CD4-positive, alpha-beta T cell treated with Interleukin-15 for 1 hour (primary cell): ENCODE measurements at places on chromosomes 1 and 21.

DNA sequence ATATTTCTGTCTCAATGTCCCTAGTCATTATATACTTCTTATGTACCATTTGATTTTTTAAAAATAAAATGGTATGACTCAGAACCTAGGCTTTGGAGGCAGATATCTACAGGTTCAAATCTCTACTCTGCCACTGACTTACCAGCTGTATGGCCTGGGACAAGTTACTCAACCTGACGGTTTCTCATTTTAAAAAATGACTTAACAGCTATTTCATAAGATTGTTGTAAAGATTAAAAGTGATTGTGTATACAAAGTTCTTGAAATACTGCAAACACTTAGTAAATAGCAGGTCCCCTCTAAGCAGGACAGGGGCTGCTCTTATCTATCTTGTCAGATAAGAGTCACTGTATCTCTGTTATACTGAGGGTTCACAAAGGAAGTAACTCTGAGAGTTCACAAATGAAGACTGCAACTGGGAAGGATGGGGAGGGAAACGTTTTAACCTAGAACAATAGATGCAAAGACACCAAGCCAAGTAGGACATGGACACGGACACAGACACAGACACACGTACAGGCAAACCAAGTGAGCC lies 2.6 kb downstream of the BCAR3 start:
- no peak for DNase-seq

GRCh38 chr1:46568461-46568891 lies 17.0 kb upstream of the KNCN start:
- DNase-seq: no peak

- no peak for DNase-seq
Measured at GRCh38 chr1:236287356-236287755, 5.6 kb upstream of the ERO1B start.

DNA sequence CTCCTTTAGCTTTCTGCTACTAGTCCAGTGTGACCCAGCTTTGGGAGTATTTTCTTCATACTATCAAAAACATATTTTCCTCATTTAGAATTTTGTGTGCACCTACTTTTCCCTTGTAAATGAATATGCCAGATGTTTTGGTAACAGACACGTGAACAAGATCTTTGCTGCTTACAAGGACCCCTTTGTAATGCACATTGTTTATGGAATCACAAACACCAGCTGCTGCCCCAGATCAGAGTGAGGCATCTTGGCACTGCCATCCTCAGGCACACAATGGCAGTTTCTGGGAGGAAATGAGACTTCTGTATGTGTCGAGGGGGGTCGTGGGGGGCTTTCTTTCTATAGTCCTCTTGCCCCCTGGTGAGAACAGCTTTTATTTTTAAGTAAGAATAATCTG lies 115.7 kb downstream of the RGL1 start:
- DNase-seq: no peak

DNA sequence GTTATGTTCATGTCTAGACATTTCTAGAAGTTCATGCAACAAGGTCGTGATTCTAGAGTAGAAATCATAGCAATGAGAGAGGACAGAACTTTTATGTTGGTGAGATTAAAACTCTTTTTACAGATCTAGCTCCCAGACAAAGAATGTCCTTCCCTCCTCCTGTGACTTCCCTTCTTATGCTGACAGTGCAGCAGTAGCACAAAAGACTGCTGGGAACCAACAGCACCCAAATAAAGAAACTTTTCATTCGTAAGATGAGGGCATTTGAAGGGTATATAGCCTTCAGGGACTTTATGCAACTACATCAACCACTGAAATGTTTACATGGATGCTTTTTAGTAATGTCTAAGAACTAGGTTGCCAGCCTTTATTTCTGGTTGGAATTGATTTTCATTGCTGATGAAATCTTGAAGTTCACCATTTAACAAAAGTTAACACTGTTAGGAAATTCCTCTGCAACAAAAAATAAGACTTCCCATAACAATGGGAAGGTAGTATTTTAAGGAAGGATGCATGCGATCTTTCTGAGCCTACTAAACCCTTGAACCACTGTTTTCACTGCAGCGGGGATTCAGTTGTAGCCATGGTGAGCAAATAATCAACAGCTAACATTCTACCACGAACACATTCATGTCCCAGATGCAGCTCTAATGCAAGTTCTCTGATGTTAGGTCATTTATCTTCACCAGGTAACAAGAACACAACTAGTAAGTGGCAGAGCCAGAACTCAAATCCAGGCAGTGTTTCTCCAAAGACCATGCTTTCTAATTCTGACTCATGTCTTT lies 672.8 kb downstream of the PTPRC start:
- no peak for DNase-seq

GRCh38 chr1:166594646-166595045 lies 244.6 kb upstream of the POGK start:
- no peak for DNase-seq

GRCh38 chr1:177088966-177089365 lies 75.5 kb downstream of the ASTN1 start:
- DNase-seq: no peak

GRCh38 chr1:165119086-165119485 lies 237.4 kb downstream of the LMX1A start:
- no peak for DNase-seq

DNA sequence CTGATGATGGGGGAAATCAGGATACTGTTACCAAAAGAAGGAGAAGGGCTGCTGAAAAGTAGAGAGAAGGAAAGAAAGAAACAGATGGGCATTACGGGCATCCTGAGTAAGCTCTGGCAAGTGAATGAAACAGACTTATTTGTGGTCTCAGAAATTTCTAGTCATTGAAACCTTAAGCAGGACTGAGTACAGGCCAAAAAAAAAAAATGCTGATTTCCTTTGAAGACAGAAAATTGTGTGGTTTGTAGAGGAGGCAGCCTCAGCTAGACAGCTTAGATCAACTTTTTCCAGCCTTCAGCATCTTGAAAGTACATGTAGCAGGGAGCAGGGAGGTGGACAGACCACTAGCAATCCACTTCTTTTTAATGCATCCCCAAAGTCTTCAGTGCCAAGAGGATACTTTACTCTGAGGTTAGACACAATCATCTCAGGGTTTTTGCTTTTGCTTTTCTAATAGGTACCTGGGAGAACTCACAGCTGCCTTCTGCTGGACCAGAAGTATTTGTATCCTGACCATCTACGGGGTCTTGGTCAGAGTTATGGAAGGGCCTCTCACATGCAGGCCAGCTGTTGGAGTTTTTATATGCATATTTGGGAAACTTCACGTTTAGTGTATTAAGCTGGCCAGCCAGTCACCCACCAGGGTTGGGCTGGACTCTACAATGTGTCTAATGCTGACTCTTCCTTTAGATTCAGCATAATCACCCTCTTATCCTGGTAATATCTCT lies 10.6 kb upstream of the CAPZB start:
- DNase-seq: no peak

- DNase-seq: no peak
Measured at GRCh38 chr1:177229781-177230180, 59.0 kb downstream of the BRINP2 start.

DNA sequence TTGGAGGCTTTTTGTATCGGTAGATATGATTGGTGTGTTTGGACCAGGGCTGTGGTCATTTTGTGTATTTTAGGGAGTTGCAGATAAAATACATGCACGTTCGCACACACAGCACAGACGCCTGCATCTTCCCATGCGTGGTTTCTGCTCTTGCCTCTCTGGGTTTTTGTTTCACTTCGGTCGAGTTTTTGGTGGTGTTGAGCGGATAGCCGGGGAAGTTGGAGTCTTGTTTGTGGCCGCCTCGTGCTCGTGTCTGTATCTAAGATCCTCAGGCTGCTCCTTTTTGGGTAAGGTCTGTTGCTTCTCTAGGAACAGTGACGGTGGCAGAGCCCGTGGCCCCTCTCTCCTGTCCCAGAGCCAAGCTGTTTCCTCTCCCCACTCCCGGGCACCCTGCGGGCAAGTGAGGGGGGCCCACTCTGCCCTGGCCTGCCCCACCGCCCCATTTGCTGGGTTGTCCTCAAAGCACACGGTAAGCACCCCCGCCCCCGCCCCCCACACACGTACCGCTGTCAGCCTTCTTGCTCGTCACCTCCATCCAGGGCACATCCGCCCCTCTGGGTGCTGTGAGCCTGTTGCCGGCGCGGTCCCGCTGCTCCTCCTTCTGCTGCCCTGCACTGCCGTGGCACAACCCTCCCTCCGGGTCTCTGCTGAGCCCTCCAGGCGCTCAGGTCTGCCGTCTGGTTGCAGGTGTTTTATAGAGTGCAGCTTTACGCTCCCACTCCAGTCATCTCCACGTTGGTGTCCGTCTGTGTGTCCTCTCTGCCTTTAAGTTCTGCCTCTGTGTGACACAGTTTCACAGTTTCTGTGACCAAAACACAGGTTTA lies 51.9 kb downstream of the AGPAT3 start:
- DNase-seq: peak; percentile 65
